ENCODE measurements at places on chromosomes 3 and 15.

GRCh38 chr3:134613006-134613520, 37.8 kb downstream of the KY start:
- no peak for DNase-seq

DNA sequence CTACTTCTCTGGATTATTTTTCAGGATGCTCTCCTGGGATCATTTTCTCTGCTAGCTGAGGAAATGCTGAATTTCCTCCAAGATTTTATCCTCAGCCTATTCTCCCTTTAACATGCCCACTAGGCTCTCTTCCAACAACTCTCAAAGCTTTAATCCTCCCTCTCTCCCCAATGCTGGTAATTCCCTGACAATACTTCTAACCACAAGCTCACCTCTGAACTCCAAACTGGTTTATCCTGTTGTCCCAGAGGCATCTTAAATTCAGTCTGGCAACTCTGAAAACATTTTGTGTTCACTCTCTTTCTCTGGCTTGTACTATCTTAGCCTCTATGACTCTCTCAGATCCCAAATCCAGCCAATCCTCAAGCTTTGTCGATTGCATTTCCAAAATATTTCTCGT, 490.3 kb downstream of the MECOM start:
- DNase-seq: no peak

DNA sequence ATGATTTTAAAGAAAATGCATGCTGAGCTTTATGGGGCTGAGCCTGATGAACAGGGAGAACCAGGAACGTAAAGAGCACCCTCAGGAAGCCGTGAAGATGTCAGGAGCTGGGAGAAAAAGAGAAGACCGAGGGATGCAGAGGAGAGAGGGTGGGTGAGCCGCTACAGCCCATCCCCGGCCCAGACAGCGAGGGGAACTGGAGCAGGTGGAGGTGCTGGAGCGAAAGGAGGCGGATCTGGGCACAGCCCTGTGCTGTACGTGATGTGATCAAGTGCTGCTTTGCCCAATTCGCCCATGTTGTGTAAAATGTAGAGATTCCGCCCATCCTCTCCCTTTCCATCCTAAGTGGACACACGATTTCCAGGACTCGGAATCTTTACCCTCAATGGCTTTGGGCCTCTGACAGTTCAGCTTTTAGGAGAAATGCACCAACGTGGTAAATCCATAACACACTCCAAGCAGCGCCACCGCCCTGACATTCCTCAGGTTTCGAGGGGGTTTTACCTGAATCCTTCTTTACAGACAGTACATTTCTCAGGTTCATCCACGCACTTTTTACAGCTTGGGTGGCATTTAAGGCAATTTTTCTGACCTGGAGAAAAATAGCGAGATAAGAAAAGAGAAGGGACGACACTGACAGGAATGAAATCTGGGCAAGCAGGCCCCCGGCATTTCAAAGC, 27.1 kb upstream of the SNRPA1 start:
- DNase-seq: no peak

DNA sequence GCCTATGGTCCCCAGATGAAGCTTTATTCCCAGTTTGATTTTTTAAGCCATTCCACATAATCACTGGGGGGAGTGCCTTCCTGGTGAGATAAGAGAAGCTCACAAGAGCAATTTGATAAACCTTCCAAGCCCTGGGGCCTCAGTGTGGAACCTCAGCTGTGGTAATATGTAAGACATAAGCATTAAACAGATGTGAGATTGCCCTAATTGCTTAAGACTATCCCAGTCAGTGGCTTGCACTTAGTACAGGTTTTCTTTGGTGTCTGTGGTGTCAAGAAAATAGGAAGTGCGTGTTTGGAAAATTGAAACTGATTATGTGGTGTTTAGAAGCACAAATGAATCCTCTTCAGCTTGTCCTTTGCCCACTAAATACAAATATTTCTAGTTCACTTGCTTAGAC, 54.3 kb downstream of the LRRN1 start:
- no peak for DNase-seq

- DNase-seq: no peak
Observed at GRCh38 chr3:38579551-38580449, 69.7 kb downstream of the SCN5A start.

- DNase-seq: no peak
Observed at GRCh38 chr3:66603151-66603611, 102.4 kb upstream of the LRIG1 start.

DNA sequence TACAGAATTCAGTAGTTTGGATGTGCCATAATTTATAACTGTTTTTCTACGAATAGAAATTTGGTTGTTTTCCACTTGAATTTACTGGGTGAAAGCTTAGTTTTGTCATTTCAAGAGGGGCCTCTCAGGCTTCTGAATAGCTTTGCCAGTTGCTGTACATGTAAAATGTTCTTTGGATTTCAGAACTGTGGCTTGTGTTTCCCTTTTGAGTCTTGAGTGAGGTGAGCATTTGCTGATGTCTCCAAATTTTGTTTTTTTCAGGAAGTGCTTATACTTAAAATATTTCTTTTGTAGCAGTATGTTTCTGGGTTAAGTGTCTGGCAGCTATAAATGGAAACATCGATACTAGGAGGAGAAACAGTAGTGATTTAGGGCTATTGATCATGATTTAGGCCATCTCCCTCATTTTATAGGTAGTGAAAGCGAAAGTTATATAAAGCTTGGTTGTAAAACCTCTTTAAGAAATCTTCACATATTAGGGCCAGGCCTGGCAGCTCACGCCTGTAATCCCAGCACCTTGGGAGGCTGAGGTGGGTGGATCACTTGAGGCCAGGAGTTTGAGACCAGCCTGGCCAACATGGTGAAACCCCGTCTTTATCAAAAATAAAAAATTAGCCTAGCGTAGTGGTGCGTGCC, 9.2 kb upstream of the TRAK1 start:
- no peak for DNase-seq

GRCh38 chr3:140238646-140239314, 303.8 kb downstream of the CLSTN2 start:
- DNase-seq: no peak

DNA sequence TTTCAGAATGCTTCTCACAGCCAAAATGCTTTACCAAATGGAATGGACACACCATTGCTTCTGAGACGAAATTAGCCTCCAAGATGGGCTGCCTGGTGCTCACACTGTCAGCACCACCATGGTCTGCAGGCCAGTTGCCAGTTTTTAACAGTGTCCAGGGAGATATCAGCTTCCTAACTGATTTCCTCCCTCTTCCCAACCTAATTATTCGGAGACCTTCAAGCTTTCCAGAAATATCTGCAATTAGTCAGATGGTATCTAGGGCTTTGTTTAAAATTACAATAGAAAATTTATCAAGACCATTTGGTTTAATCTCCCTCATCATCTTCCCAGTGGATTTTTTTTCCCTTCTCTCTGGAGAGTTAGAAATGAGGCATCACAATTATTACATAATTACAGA, 287.5 kb downstream of the ZPLD1 start:
- no peak for DNase-seq

DNA sequence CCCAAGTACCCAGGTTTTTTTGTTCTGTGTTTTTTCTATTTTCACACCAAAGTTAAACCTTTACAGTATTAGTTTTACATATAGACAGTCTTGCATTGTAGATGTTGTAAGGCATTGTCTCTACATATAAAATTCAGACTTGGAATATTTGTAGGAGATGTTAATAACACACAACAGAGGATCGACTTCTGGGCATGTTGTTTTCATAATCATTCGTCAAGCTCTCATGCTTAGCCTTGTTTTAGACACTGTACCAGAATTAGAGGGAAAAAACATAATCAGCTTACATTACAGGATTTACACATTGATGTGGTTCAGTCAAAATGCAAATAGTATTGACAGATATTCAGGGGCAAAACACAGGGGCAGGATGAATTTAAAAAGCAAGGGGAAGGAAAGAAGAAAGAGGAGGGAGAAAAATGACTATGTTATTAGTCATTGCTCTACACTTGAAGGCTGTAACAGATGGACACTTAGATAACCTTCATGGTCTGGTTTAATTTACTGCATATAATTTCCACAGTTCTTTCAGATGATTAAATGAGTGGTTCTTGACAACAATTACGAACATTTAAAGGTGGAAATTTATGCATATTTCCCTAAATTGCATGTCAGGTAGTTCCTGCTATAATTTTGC, 7.5 kb downstream of the CMSS1 start:
- no peak for DNase-seq

DNA sequence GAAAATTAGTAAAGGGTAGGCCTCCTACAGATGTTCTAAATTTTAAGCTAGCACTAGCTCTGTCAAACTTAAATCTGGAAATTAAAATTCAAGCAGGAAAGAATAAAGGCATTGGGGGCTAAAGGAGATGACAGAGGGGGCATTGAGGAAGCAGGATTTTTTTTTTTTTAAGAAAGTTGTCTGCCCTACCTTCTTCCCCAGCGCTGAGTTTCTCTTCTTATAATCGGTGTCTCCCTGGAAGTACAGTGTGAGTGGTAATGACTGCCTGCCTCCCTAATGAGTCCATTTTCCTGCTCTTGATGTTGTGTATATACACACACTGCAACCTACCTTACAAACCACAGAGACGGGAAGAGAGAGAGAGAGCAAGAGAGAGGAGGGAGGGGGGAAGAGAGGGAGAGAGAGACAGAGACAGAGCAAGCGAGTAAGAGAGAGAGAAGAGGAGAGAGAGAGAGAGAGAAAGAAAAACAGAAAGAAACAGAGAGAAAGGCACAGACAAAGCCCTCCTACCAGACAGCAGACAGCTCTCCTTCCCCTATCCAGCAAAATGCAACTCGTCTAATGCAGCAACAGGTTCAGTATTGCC, 47.0 kb downstream of the ZBTB20 start:
- no peak for DNase-seq

DNA sequence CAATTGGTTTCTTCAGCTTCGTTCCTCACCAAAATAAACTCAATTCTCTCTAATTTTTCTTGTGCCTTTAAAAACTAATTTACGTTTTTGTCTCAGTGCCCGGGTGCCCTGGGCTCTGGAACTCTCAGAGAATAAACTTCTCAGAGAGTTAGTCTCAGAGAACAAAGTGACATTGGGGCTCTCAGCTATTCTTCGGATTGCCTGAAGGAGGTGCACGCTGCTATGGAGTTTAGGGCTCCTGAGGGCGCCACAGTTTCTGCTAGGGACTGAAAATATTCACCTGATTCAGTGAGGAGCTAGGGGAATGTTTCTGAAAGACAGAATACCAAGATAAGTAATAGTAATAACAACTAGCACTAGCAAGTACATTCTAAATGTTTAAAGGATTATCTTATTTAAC, 22.7 kb downstream of the ZIC4 start:
- DNase-seq: no peak

DNA sequence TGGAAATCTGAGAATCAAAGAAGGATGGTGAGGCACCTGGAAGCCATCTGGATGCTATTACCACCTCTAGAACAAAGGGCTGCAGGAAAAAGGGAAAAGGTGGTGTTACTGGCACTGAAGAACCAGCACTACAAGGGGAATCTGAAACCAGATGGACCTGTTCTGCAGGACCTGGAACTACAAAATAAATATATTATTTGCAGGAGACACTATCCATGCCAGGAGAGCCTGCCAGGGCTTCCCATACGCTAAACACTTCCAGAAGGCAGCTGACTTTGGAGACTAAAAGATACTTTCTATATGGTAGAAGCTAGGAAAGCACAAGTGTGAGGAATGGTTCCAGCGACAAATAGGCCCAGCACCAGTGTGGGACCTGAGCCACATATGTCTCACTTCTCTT, 83.4 kb upstream of the POU1F1 start:
- no peak for DNase-seq

- no peak for DNase-seq
Observed at GRCh38 chr3:143236226-143236964, 116.8 kb downstream of the CHST2 start.

- DNase-seq: peak; percentile 59
Observed at GRCh38 chr15:62307551-62307950, 142.5 kb upstream of the C2CD4B start.

- no peak for DNase-seq
Observed at GRCh38 chr15:90868261-90868689, at the start of gene FURIN. TSS of gene FURIN (plus strand) at chr15:90868588. CDS start at chr15:90875741, 7,153 bp downstream.

GRCh38 chr15:38406436-38406835, 47.5 kb upstream of the FAM98B start:
- DNase-seq: no peak

DNA sequence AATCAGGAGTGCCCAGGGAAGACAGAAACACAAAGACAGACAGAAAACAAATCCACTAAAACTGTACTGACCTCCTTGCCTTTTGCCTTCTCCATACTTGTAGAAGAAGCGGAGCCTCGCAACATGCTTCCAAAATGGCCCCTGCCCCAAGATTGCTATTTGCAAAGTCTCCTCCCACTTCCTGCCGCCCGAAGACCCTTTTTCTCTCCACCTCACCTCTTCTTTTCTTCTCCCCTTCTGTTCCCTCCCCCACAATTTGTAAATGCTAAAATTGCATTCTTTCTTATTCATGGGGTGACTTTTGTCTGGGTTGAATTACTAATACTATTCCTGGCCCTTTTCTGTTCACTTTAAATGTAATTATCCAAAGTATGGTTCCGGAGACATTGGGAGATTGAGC, at the start of gene DPPA4:
Gene DPPA4, minus strand, starts transcription at position 154 of the 400 bp plus-strand sequence. Its CDS starts 29 bp downstream, at position 125.
- DNase-seq: no peak

DNA sequence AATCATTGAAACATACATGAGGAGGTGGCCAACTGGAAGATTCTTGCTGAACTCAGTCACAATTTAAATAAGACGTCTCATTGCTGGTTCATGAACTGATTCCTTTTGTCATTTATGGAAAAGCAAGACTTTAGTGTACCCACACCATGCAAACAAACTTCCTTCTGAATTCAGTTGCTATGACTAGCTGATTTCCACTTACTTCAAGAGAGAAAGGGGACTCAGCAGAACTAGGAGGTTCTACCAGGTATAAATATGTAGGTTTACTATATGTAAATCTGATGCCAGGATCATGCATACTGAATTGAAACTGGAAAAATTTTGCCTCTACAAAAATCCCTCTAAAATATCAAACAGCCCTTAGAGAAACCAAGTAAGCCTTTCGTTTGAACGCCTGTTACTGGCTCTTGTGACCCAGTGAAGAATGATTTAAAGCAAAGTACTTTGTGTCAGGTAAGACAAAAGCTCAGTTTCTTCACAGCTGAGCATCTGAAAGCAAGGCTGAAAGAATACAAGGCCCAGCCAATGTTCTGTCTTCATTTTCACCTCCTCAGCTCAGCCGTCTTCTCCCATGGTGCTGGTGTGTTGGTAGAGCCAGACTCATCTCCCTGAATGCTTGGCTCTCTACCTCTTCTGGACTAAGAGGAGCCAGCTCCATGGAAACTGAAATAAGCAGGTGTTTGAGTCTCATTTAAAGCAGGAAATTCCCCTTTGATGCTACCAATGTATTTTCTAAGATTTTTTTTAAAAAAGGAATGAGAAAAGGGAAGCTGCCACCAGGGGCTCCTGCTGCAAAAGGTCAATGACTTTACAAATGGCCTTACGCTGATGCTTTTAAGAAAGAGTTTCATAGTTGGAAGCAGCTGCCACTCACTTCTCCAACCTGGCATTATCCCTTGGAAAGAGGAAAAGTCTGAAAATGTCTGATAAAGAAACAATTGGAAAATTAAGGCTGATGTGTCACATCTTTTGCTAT, 301.6 kb downstream of the EFHB start:
- no peak for DNase-seq

DNA sequence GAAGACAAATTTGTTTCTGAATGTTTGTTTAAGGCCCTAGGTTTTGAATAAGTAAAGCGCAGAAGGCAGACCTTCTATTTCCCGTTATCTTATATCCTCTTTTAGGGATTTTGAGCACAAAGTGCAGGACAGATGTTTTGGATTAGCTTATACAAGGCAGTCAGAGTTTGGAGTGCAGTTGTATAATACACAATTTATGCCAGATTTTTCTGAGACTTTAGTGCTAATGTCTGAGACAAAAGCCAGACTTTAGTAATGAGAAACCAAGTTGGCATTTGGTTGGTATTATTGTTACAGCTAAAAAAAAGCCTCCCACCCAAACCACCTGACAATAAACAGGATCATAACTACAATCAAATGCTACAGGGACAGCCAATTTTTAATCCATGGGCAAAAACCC, 309.9 kb upstream of the SATB1 start:
- DNase-seq: no peak

All from AG04449 (cell line).